ENCODE measurements at places on chromosomes 6 and 20. TPM values are rescaled to one million over a fixed set of nuclear protein-coding genes. Genes with fewer than 3 reads are reported as not detected.

Gene CEP85L
- total RNA-seq: 78.6 TPM

Gene APOM
- 0.78 TPM for total RNA-seq

Gene RAET1G
- total RNA-seq: not detected

Gene TFAP2A
- total RNA-seq: not detected

Gene TAAR1
- total RNA-seq: not detected

Gene OOEP
- total RNA-seq: not detected

Gene TMEM200A
- 0.56 TPM for total RNA-seq

Gene NHLRC1
- total RNA-seq: 0.50 TPM

Gene PGC
- not detected for total RNA-seq

Gene JPH2
- total RNA-seq: not detected

Gene PRKN
- 6.1 TPM for total RNA-seq

Gene IL17F
- not detected for total RNA-seq

Gene IMPG1
- not detected for total RNA-seq

Gene ANKRD66
- not detected for total RNA-seq

Gene ENPP1
- total RNA-seq: 0.69 TPM

Gene CFAP206
- total RNA-seq: not detected

Gene APCDD1L
- total RNA-seq: not detected

Gene PHF20
- 78.0 TPM for total RNA-seq

Gene CLPSL1
- not detected for total RNA-seq

Gene PTCHD4
- total RNA-seq: not detected

Gene RBPJL
- not detected for total RNA-seq

Gene SLA2
- 28.3 TPM for total RNA-seq

Gene ADGB
- total RNA-seq: not detected

Gene C20orf202
- total RNA-seq: not detected

Gene DPPA5
- not detected for total RNA-seq

Gene NINL
- total RNA-seq: 1.4 TPM

Gene MEP1A
- not detected for total RNA-seq

Gene BPIFB3
- total RNA-seq: not detected

Gene TBXT
- total RNA-seq: not detected

Gene MICB
- 11.7 TPM for total RNA-seq

Gene LGSN
- total RNA-seq: 0.11 TPM

Gene SLC22A16
- not detected for total RNA-seq

Gene EPPIN
- total RNA-seq: not detected

Gene RIN2
- not detected for total RNA-seq

Gene TSHZ2
- 78.8 TPM for total RNA-seq

Gene HEY2
- total RNA-seq: not detected

Gene BCAS1
- not detected for total RNA-seq

Gene SYCP2L
- not detected for total RNA-seq

Gene CD93
- total RNA-seq: 9.5 TPM

Gene PPP1R11
- 67.1 TPM for total RNA-seq

Gene HLA-G
- 0.37 TPM for total RNA-seq

Gene SLC4A11
- total RNA-seq: 0.19 TPM

Gene SLC22A1
- total RNA-seq: 2.2 TPM

Gene LY6G5C
- 3.1 TPM for total RNA-seq

Gene PTCRA
- total RNA-seq: not detected

Gene SLC13A3
- 0.48 TPM for total RNA-seq

Gene LRRC73
- 0.22 TPM for total RNA-seq

Gene LY6G6D
- not detected for total RNA-seq

Gene LY6G6C
- not detected for total RNA-seq

Gene GLP1R
- not detected for total RNA-seq

Gene OR2H1
- total RNA-seq: not detected

Gene SAMD3
- total RNA-seq: 54.6 TPM

Gene PPP1R16B
- 71.5 TPM for total RNA-seq

Gene RAD21L1
- 0.58 TPM for total RNA-seq
